ENCODE measurements at places on chromosomes 1 and 21. TPM values are rescaled to one million over a fixed set of nuclear protein-coding genes. Genes with fewer than 3 reads are reported as not detected.

- H3K36me3 ChIP-seq, result no peaks in the 10 kb centered on the region
- H3K27ac ChIP-seq, result no peak overlapping the region
- H3K4me3 ChIP-seq, result no peak overlapping the region
- H3K27me3 ChIP-seq, result no peaks in the 10 kb centered on the region
Measured at GRCh38 chr1:95650631-95651030, 416.6 kb downstream of the RWDD3 start.

DNA sequence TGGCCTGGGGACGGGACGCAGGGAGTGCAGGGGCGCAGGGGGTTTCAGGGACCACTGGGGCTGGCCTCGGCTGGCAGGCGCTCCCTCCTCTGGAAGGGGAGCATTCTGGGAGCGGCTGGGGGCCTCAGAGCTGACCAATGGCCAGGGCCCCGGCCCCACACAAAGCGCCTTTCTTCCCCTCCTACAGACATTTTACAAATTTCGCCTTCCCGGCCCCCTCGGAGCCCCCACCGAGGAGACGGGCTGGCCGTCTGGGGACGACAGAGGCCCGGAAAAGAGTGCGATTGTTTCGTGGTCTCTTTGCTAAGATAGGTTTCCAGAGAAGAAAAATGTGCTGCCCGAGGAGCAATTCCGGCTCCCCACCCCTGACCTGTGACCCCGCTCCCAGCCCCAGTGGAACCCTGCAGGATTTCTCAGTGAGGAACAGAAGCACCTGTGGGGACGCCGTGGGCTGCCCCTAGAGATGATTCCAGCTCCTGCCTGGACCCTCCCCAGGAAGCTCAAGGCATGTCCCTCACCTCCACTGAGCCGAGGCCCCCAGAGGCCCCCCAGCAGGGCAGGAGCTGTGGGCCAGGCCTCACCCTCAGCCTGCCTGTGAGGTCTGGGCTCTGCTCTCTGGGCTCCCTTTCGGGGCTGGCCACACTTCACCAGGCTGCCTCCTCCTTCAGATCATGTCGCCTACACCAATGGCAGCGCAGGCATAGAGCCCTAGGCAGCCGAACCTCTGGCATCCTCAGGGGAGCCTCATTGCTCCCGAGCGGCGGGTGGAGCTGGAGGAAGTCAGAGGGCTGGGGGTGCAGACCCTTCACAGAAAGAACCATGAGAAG lies 15.0 kb upstream of the PLEKHG5 start:
- no peak overlapping the region for H3K27ac ChIP-seq
- H3K36me3 ChIP-seq, result no peaks in the 10 kb centered on the region
- no peak overlapping the region for H3K4me3 ChIP-seq
- H3K4me1 ChIP-seq, result no peaks in the 10 kb centered on the region
- DNase-seq, result no peak

DNA sequence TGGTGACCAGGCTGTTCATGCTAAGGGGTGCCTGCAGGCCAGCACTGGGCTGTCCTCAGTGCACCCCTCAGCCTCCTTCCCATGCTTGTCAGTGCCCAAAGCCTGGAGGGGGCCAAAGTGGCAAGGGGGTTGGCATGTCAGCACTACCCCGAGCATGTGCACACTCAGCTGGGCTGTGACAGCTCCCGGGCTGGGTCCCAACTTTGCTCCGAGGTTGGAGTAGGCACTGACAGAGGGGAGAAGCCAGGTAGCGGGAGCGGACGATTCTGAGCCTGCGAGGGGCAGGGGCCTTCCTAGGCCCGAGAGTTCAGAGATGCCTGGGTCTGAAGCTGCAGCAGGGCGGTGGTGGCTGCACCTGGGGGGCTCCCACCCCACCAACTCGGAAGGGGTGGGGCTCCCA lies 119.0 kb downstream of the MAST2 start:
- H3K36me3 ChIP-seq, result no peaks in the 10 kb centered on the region
- H3K4me1 ChIP-seq, result no peaks in the 10 kb centered on the region
- DNase-seq, result no peak
- H3K4me3 ChIP-seq, result no peak overlapping the region
- H3K27ac ChIP-seq, result no peak overlapping the region

DNA sequence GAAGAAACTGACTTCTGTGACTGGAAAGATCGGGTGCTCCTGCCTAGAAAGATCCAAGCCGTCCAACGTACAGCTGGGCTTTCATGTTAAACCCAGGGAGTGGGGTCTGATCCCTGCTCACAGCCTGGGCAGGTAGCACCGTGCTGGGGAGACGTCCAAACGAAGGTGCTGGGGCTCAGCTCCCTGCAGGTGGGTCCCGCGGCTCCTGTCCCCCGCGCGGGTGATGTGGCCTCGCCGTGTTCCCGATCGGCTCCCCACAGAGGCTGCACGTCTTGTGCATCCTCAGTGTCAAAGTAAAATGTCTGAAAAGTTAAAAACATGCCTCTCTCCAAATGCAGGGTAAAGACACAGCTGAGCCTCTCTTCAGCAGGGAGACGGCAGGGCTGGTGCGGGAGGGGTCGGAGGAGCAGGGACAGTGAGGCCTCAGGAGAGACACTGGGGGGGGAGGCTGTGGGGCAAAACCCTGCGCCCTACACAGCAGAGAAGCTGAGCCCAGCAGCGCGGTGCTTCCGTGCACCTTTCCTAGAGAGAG lies 40.1 kb upstream of the COL6A2 start:
- no peaks in the 10 kb centered on the region for H3K36me3 ChIP-seq
- H3K27me3 ChIP-seq, result peaks cover 9% of the 10 kb centered on the region

Gene IFI44
- 53.9 TPM for total RNA-seq

Gene DNASE2B
- not detected for total RNA-seq

Measured in CD4-positive, CD25-positive, alpha-beta regulatory T cell (primary cell).